ENCODE measurements at places on chromosomes 2 and 18.

DNA sequence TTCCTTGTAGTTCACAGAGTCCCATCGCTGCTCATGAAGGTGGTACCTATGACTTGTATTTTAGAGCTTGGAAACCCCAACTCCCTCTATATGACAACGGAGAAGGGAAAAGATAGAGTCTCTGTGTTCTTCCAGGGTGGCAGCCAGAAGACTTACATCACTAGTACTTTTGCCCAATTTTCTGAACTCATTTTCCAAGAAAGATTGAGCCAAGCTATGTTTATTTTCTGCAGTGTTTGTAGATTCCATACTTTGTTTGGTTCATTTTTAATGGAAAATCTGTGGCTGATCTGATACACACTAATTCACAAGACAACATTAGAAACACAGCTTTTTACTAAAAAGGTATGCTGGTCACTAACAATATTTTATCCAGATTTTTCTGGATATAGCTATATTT is 60.2 kb upstream of the ATP5MC3 start:
- no peak for DNase-seq

- DNase-seq: no peak
Measured at GRCh38 chr2:162056796-162057399, 17.1 kb downstream of the DPP4 start.

- DNase-seq: peak; percentile 84
Measured at GRCh38 chr2:70141212-70141901, 49.5 kb downstream of the C2orf42 start.

- DNase-seq: peak; percentile 58
Measured at GRCh38 chr2:44941551-44942234, at the start of gene SIX3. Gene SIX3, plus strand, starts transcription at chr2:44941702. Its CDS starts 403 bp downstream, at chr2:44942105.

DNA sequence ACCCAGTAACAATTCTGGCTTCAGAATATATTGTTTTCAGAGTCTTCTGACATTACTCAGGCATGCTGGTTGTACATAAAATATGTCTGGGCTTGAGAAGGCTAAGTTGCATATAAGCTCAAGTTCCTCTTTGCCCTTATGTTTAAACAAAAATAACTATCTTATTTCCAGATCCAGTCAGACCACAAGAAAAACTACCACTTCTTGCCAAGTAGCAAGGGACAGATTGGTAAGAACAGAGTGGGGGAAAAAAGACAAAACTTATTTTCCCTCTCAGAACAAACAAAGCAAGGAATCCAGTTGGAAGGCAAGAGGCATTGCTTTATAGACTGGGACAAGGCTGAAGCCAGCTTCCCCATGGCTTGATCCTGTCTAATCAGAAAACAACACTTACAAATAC is 1036.7 kb upstream of the CELF4 start:
- no peak for DNase-seq

DNA sequence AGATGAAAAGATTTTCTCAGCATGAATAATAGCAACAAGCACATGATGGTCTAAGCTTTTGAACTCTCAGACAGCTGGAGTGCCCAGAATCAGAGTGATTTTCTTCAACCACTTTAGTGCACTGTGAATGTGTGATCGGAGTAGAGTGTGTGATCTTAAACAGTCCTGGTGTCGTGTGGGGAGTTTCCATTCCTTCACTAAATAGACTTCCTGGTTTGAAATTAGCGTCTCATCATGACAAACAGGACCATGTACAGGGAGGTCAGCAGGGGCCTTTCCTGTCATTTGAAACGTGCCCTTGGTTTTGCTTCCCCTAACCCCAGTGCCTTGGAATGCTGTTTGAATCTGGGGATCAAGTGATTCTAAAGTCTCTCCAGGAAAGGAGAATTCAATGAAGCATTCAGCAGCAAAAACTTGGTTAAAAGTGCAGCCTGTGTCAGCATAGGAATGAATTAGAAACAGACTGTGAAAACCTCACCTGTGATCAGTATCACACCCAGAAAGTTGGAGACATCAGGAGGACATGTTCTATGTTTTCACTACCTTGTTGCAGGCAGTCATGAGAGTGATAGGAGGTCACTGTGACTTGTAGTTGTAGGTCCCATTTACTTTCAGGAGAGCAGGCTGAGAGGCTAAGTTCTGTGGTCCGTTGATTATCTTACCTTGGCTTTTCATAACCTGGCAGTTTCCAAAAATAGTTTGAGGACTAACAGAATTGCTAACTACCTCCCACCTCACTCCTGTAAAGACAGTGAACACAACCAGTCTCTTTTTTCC is 400.3 kb downstream of the MTX2 start:
- no peak for DNase-seq

- no peak for DNase-seq
Measured at GRCh38 chr2:79292958-79293315, 133.4 kb upstream of the REG3A start.

DNA sequence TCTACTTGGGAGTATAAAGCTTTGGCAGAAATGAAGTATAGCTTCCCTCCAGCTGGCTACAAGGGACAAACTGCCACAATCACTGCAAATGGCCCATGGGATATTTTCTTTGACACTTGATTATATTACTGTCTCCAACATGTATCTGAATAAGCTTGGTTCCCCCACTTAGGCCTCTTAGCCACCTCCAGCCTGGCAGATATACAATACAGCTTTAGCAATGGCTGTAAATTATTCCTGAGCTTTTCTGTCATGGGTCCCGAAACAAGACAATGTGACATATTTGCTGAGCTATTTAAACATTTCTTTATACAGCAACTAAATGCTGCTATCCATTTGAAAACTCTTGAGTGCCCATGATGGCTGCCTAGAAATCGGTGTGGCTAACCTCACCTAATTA is 406.2 kb downstream of the SUCLG1 start:
- DNase-seq: no peak

DNA sequence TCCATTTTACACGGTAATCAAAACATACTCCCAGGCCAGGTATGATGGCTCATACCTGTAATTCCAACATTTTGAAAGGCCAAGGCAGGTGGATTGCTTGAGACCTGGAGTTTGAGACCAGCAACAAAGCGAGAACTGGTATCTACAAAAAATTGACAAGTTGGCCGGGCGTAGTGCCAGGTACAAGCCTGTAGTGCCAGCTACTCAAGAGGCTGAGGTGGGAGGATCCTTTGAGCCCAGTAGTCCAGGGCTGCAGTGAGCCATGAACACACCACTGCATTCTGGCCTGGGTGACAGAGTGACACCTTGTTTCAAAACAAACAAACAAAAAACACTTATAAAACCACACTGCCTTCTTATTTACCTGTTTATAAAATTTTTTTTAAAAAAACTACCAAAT is 80.8 kb downstream of the GAREM1 start:
- no peak for DNase-seq

GRCh38 chr18:32299484-32299883 is 109.6 kb downstream of the MEP1B start:
- DNase-seq: no peak

DNA sequence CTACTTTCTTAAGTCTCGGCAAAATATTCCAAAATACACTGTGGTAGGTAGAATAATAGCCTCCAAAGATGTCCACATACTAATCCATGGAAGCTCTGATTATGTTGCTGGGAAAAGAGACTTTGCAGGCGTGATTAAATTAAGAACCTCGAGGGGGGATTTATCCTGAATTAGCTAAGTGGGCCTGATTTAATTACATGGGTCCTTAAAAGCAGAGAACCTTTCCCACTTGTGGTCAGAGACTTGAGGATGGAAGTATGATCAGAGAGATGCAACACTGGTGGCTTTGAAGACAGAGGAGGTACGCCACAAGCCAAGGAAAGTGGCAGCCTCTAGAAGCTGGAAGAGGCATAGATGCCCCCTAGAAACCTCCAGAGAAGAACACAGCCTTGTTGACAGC is 2.8 kb downstream of the DYM start:
- DNase-seq: no peak

DNA sequence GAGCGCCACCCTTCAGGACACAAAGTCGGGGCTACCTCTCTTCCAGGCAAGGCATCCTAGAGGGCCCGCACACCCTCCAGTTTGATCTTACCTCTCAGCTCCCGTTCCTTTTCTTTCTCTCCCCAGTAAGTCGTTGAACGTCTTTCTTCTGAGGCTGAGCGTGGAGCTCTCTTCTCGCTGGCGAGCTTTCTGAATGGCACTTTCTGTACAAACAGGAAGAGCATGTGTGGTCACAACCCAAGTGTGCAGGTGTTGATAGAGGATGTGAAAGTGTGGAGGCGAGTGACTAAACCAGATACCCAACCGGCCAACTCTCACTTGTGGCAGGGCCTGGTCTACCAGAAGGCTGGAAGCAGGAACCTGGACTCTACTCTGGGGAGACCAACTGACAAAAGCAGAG is at the start of gene AFF3:
Gene AFF3, minus strand, starts transcription at position 198 of the 400 bp plus-strand sequence. CDS start 38,136 bp downstream, outside the sequence.
- DNase-seq: peak; percentile 71

- DNase-seq: no peak
Measured at GRCh38 chr2:150675807-150676206, 188.3 kb upstream of the RND3 start.

DNA sequence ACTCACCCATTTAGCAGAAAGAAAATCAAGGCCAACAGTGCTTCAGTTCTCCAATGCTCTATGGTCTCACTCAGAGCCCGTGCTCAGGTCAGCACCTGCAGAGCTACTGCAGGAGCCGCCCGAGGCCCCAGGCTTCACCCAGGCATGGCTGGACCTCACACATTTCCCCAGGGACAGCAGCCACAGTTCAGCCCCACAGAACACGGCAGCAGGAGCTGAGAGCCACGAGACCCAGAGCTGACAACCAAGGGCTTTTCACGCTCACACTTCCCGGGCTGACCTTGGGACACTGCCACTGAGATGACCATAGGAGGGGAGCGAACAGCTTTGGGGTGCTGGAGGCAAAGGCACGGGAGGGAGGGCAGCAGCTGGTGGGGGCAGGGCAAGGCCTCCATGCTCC is 4.2 kb downstream of the TMEM18 start:
- DNase-seq: no peak

DNA sequence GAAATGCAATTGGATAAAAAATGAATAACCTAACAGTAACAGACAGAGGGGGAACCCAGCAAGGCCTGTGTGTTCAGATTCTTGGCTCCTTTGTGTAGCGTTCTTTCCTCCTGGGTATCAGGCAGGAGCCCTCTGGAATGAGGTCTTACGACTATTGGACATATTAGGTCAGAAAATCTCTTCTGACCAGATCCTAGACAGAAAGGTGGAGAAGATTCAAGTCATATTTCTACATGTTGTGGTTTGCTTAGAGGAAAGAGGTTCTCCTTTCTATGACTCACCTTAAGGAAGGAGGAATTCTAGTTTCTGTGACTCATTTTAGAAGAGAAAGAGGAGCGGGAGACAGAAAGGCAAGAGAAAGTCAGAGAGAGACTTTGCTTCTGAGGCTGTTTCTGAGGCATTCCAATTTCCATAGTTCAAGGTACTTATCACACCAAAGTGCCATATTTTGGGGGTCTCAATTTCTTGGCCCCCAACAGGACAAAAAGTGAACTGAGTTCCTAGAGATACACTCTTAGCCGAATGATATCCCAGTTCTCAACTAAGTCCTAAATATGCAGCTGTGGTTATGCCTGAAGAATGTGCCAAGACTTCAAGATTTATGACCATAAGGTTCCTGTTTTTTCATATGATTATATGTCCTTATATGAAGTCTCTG is 618.6 kb downstream of the ZEB2 start:
- DNase-seq: no peak
